ENCODE measurements at places on chromosomes 7 and 10. TPM values are rescaled to one million over a fixed set of nuclear protein-coding genes. Genes with fewer than 3 reads are reported as not detected.

The UNC5B gene
- 12.0 TPM for total RNA-seq

DNA sequence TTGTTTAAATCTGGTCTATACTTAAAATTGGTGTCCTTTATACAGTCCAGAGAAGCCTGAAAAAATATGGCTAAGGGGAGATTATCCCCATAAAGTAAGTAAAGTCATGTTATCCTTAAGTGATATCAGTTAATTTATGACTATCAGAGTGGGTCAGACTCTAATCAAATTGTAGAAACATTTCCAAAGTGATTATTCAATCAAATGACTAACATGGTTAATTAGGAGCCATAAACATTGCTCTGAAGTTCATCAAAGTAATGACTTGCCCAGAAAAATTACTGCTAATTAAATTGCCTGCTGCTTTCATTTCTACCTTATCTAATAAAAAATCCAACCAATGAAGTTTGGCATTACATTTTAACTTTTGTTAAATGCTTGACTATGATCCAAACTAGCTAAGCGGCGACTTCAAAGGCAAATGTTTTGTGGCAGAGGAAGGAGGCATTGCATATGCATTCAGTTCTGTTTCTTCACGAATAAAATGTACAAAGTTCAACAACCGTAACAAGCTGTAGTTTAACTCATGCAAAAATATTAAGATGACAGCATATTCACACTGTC lies 76.7 kb downstream of the ETV1 start:
- DNase-seq, result no peak

The FBXO24 gene
- total RNA-seq, result not detected

GRCh38 chr10:103766751-103767505 lies 88.4 kb downstream of the SH3PXD2A start:
- DNase-seq, result no peak

GRCh38 chr7:118152149-118152548 lies 31.8 kb upstream of the LSM8 start:
- DNase-seq, result no peak

The NUTM2A gene
- total RNA-seq, result 1.2 TPM

GRCh38 chr10:18473424-18474117 lies 177.8 kb downstream of the NSUN6 start:
- peak; percentile 36 for DNase-seq

The COL26A1 gene
- 11.8 TPM for total RNA-seq

DNA sequence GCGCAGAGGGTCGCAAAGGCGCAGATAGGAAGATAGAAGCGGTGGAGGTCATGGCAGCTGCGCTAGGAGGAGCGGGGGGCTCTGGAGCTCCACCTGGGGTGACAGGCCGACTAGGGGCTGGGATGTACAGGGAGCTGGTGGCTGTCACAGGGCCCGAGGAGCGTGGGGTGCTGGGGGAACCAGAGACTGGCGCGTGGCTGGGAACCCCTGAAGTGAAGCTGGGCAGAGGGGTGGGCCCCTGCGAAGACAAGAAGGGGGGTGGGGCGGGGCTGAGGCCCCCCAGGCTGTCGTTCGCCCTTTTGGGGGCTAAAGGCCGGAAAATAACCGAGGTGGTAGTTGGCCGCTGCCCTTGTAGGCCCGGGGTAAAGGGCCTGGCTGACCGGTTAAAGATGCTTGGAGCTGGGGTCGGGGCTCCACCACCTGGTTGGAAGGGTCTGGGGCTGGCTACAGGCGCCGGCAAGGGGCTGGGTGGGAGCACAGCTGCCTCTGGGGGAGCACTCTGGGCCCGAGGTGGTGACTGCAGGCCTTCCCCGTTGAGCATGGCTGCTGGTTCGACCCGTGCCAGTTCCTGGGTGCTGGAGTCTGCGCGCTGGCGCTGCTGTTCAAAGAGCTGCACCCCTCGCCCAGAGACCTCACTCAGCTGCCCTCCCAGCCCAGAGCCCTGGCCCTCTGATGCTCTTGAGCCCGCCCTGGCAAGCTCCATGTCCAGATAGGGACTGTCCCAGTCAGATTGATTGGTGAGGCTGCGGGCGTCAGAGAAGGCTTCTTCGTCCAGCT lies 6.8 kb upstream of the MYOZ1 start:
- no peak for DNase-seq

- DNase-seq, result no peak
These were observed 216.1 kb upstream of the PRPS1L1 start for GRCh38 chr7:18243731-18244130.

DNA sequence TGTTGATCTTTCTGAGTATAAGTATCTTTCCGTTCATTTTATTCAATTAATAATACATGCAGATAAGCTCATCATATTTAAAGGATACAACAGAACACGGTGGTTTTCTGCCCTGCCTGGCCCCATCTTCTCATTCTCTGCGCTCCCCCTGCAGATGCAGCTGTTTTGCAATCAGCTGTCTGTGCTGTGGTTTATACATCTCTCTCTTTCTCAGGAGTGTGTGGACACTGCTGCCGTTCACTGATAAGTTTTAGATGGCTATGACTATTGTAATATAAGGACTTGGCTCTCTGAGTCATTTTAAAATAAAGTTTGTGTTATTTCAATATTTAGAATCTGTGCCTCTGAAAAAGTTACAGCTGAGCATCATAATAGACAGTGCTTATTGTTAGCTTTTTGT lies 54.5 kb downstream of the CUL1 start:
- DNase-seq, result no peak

GRCh38 chr7:101792051-101792681 lies 25.3 kb upstream of the CUX1 start:
- peak; percentile 60 for DNase-seq

The LDB1 gene
- 121 TPM for total RNA-seq

The PAPOLB gene
- 0.24 TPM for total RNA-seq

DNA sequence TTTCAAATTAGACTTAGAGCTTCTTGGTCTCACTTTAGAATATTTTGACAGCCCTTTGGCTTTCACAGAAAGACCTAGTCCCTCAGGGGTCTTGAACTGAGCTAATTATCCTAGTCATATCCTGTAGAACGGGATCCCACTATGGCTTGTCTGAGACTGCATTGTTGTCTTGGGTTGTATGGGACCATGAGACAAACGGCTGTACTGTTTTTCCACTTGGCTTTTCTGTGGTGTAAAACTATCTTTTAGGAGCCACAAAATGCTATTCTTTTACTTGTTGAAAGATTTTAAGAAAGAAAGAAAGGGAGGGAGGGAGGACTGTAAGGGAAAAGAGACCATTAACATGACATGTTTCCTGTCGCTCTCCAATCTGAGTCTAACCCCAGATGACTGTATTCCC lies 432.5 kb downstream of the AUTS2 start:
- DNase-seq, result no peak

DNA sequence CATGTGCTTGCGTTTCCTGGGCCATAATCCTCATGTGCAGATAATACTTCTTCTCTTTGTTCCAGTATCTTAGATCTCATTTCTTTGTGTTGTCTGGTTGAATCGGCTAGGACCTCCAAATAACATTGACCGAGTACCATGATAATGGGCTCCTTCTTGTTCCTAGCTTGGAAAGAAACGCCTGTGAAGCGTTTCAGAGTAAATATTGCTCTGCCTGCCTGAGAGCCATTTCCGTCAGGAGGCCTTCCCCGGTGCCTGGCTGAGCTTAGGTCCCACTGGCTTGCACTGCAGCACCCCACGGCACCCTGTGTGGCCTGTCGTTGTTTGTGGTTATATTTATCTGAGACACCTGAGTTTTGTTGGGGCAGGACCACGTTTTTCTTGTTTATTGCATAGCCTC lies 17.7 kb downstream of the FOXK1 start:
- no peak for DNase-seq

The ACSL5 gene
- total RNA-seq, result 7.4 TPM

- DNase-seq, result no peak
These were observed 114.5 kb upstream of the IMMP2L start for GRCh38 chr7:111676811-111677210.

GRCh38 chr10:7400068-7400715 lies 10.6 kb downstream of the SFMBT2 start:
- DNase-seq, result no peak

The LIPK gene
- not detected for total RNA-seq

DNA sequence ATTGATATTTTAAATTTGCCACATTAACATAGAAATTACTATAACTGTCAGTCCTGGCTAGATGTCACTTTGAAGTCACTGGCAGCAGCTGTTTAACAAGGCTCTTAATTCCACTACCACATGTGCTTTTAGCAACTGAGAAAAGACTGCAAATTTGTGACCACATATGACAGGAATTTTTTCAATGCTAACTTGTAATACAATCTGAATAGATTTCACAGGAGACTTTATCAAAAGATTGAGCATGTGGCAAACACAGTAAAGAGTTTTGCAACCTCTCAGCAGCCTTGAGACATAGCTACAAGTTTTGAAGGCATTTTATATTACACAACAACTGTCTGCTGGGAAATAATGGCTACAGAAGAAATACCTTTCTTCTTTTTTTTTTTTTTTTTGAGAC lies 73.0 kb downstream of the MICU1 start:
- no peak for DNase-seq

DNA sequence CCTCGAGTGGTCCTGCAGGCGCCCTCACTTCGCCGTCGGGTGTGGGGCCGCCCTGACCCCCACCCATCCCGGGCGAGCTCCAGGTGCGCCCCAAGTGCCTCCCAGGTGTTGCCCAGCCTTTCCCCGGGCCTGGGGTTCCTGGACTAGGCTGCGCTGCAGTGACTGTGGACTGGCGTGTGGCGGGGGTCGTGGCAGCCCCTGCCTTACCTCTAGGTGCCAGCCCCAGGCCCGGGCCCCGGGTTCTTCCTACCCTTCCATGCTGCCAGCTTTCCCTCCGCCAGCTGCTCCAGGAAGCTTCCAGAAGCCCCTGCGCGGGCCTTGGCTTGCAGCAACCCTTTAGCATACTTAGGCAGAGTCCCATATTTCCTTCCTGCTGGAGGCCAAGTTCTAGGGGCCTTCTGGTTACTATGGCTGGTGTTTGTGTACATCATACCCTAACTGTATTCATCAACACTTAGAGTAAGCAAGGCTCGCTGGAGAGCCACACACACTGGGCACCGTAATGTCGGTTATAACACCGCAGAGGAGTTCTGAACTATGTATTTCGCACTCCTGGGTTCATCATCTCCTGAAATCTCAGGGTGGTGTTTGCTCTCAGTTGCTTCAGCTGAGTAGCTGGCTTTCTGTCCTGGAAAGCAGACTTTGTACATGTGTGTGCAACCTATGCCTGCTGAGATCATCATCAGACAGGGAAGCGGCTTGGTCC lies 471 bp downstream of the MGMT start:
- DNase-seq, result no peak

The OR2A2 gene
- not detected for total RNA-seq

The MBL2 gene
- total RNA-seq, result not detected

GRCh38 chr7:12771378-12771877 lies 84.0 kb downstream of the ARL4A start:
- peak; percentile 28 for DNase-seq

DNA sequence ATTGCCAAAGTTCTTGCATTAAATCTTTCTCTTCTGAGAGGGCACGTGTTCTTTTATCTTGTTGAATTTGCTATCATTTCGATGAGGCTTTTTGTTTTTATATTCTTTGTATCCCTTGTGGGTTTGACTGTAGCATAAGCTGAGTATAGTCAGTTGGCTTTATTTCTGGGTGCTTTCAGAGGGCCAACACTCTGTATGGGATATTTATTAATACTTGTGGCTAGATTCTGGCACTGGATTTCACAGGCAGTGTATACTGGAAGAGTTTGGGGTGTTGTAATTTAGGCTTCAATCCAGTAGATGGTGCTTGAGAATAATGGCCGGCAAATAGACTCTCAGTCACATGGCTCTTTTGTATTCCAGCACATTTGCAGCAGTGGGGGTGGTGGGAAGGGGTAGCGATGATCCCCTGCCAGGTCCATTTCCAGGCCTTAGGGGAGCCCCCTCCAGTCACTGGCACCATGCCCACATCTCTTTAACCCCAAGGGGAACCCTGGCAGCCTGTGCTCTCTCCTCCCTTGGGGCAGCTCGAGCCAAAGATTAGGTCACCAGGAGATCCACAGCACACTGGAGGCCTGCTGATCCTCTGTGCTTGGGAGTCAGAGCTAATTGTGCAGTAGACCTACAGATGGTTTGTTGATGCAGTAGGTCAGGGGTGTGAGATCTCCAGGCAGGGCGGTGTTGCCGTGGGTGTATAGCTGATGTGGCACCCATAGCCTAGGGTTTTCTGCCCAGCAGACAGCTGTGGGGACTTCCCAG lies 81.8 kb downstream of the PTPN20 start:
- DNase-seq, result peak; percentile 34

The ZNF503 gene
- total RNA-seq, result 12.1 TPM

GRCh38 chr10:78337646-78338391 lies 304.2 kb downstream of the RPS24 start:
- peak; percentile 12 for DNase-seq

DNA sequence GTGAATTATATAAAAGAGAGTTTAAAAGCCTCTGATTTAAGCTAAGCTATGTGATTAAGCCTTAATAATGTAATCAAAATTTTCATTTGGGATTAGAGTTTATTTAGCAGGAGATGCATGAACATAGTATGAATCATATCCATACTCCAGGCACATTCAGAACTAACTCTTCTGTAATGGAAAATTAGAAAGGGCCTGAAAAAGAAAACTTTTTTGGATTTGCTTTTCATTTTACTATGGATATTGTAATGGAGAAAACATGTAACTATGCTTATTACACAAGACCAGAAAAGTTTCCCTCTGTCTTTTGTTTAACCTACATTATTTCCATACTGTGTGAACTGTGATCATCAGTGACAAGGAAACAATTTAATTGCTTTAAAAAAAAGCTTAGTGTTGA lies 22.0 kb downstream of the TES start:
- no peak for DNase-seq

The KCNH2 gene
- 12.9 TPM for total RNA-seq

- DNase-seq, result no peak
These were observed 57.4 kb downstream of the GPR158 start for GRCh38 chr10:25232204-25232603.

GRCh38 chr10:61683319-61683718 lies 20.6 kb downstream of the CABCOCO1 start:
- no peak for DNase-seq

The PON1 gene
- not detected for total RNA-seq

- no peak for DNase-seq
These were observed 129.9 kb upstream of the TAC1 start for GRCh38 chr7:97601931-97602457.

DNA sequence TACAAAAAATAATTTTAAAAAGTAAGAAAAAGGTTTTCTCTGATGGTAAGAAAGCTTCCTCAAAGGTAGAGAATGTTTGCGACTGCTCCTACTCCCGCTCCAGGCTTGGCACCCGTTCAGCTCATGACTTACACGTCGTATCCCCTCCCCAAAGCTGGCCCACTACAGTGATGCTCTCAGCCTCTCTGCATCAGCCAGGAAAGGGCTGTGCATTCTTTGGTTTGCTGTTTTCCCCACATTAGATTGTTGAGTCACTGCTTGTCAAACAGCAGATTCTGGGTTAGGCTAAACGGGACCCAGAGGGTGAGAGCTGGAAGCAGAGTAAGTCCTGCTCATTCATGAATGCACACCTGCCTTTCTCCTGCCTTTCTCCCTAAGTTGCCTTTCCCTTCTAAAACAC lies 54.7 kb upstream of the NMT2 start:
- DNase-seq, result no peak

DNA sequence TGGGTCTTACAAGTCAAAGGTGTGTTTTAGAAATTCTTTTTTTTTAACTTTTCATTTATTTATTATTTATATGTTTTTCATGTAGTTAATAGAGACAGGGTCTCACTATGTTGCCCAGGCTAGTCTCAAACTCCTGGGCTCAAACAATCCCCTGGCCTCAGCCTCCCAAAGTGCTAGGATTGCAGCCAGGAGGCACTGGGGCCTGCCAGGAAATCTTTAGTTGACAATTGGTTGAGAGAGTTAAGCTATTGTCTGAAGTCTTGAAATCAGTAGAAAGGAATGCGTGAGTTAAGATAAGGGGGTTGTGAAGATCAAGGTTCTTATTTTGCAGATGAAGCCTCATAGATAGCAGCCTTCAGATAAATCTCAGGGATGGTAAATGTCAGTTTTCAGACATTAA lies 245.4 kb upstream of the GALNT17 start:
- DNase-seq, result no peak

All from uterus (tissue), 4 donors.